Activated T-helper 1 cell treated with Interleukin-2 at 50 U/mL for 16 hours (primary cell): ENCODE measurements at places on chromosomes 1 and 21.

- peak; percentile 78 for DNase-seq
Observed at GRCh38 chr1:31788138-31788824, 24.1 kb upstream of the ADGRB2 start.

DNA sequence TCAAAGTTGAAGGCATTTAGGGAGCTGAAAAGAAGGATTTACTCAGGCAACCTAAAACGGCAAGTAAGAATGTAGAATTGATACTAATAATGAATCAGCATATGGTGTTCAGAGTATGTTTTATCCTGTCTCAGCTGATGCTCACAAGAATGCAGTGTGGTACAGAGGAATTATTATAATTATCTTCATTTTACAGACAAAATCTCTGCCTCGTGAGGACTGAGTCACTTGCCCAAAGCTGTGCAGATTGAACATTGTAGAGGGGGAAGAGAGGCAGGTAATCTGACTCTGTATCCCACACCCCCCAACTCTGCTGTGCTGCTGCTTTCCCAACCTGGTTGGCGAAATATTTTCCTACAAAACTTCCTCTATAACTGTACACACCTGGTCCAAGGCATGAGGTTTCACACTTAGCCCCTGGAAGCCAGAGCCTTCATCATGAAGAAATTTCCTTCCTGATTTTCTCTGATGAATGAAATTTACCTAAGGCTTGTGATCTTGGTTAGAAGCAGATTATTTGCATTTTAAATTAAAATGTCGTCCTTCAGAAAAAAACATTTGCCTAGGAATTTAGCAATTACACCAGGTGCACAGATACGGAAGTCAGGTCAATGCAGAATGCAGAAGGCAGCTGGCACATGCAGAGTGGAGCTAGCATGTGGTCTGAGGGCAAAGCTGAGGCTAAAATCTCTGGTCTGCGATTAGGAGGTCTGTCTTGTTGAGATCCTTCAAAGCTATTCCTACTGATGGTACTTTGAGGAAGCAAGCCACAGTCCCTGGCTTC, 52.8 kb downstream of the DPT start:
- no peak for DNase-seq

GRCh38 chr1:157217486-157217885, 79.3 kb upstream of the ETV3 start:
- DNase-seq = no peak

- DNase-seq = no peak
Observed at GRCh38 chr1:88519156-88519555, 164.9 kb upstream of the PKN2 start.

GRCh38 chr1:231508497-231508896, 20.0 kb upstream of the TSNAX start:
- no peak for DNase-seq

GRCh38 chr1:70902211-70902610, 145.4 kb downstream of the PTGER3 start:
- no peak for DNase-seq

DNA sequence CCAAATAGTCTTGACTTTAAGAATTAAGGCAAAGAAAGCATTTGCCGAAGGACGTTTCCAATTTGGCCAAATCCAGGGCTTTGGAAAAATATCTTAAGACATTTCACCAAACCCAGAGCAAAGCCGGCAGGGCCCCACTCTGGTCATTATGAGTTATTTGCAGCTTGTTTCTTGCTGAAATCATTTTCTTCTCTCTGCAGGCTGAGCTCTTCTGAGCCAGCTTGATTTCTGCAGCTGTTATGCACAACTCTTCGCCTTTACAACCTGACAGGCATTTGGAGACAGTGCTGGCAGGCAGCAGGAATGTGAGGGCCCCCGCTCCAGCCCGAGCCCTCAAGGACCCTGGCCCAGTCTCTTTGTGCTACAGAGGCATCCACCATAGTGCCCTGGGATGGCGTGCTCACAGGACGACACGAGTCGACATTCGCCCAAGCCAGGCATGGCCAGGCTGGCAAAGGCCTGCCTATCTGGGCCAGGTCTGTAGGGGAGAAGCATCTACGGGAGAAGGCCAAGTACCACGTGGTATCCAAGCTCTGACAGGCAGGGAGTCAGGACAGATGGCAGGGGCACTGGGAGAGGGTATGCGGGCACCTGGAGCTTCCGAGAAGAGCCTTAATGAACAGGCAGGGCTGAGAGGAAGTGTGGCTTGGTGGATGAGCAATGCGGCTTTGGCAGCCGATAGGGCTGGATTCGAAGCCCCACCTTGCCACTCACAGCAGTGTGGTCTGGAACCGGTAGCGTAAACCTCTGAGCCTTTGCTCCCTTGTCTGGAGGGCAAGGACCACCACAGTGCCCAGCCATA, 32.3 kb downstream of the SYF2 start:
- no peak for DNase-seq

- no peak for DNase-seq
Observed at GRCh38 chr21:45460011-45460565, 55.1 kb downstream of the COL18A1 start.

- DNase-seq = no peak
Observed at GRCh38 chr1:3639397-3639911, 10.4 kb downstream of the WRAP73 start.

- no peak for DNase-seq
Observed at GRCh38 chr21:42725416-42725930, 72.1 kb downstream of the PDE9A start.
